ENCODE measurements at places on chromosomes 13 and 19.

DNA sequence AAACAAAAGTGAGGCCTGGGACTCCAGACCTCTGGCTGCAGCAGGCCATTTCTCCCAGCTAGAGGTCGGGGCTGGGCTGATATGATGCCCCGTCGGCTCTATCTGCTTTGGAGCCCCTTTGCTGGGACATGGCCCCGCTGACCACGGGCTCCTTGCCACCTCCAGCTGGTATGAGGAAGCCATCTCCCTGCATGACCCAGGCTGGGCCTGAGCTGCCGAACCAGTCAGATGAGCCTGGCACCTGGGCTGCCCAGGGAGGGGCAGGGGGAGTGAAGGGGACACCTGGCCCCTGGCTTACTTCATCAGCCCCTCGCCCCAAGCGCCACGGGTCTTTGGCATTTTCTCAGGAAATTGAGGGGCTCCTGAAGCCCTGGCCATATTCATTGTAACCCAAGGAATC is 7.8 kb downstream of the ZSWIM4 start:
- DNase-seq: no peak

DNA sequence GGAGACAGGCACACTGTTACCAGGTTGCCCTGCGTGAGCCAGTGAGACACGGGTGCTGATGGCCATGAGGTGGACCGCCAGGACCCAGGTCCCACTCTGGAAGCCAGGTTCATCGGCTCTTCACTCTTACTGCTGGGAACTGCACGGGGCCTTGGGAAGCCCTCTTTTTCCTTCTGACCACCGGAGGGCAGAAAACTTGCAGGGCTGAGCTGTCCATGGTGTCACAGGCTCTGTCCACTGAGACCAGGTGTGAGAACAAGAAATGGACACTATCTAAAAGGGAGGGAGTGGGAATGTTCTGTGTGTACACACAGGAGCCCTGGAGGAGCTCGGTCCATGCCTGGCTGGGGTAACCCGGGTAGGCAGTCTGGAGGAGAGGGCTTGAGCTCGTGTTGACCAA is 93.4 kb downstream of the UQCRFS1 start:
- DNase-seq: no peak

DNA sequence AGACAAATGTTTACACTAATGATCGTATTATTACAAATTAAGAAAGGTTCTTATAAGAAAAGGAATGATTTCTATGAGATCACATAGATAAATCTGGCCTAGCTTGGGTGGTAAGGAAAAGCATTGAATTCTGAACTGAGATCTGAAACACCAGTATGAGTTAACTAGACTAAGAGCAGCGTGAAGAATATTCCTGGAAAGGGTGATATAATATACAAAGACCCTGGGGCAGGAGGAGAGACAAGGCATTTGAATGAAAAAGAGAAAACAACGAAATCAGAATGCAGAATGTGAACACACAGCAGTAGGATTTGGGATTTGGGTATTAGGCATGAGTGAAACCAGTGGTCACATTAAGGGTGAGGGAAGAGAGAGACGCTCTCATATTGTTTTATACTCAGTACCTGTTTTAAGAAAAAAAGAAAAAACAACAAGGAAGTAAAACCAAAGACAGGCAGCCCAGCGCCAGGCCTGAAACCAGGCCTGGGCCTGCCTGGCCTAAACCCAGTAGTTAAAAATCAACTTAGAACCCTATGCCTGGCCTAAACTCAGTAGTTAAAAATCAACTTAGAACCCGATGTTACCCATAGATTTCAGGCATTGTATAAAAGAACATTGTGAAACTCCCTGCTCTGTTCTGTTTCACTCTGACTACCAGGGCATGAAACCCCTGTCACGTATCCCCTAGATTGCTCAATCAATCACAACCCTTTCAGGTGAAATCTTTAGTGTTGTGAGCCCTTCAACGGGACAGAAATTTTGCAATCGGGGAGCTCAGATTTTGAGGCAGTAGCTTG is 287.1 kb downstream of the ITGBL1 start:
- no peak for DNase-seq

DNA sequence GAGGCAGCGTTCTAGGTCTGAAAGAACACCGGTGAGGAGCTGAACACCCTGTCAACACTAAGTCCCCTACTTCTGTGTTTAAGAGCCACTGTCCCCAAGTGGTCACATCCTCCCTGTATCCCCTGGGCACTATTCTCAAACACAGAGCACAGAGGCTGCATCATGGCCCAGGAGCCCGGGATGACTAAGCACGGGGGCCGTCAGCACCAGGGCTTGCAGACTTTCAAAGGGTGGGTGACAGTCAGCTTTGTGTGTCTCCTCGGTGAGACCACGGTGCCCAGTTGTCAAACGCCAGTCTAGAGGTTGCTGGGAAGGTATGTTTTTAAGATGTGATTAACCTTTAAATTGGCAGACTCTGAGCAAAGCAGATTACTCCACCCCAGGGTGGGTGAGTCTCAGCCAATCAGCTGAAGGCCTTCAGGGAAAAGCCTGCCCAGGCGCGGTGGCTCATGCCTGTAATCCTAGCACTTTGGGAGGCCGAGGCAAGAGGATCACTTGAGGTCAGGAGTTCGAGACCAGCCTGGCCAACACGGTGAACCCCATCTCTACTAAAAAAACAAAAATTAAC is 8.0 kb downstream of the MAP2K2 start:
- DNase-seq: no peak

- DNase-seq: peak; percentile 91
These were observed 173.1 kb downstream of the ABCC4 start for GRCh38 chr13:95128045-95128643.

DNA sequence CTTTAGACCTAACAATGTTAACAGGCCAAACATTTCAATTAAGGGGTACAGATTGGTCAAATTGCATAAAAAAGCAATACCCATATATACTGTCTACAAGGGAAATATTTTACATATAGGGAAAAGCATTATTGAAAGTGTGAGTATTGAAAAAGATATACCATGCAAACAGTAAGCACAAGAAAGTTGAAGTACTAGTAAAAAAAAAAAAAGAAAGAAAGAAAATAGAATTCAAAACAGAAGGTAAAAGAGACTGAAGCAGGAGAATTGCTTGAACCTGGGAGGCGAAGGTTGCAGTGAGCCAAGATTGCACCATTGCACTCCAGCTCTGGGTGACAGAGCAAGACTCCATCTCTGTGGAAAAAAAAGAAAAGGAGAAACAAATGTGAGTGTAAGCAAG is 5.3 kb upstream of the TEX101 start:
- no peak for DNase-seq

DNA sequence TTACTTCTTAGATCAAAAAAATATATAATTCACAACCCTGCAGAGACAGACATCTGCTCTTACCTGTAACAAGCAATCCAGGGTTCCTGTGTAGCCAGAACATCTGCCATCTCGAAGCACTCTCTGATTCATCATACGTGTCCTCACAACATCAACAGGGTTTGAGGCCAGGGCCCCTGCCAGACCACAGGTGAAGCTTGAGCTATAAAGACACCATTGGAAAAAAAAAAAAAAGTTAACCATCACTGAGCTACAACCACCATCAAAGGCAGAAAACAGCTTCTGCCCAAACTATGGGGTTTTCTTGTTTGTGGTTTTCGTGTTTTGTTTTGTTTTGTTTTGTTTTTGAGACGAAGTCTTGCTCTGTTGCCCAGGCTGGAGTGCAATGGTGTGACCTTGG is 19.3 kb downstream of the SLC25A30 start:
- no peak for DNase-seq

DNA sequence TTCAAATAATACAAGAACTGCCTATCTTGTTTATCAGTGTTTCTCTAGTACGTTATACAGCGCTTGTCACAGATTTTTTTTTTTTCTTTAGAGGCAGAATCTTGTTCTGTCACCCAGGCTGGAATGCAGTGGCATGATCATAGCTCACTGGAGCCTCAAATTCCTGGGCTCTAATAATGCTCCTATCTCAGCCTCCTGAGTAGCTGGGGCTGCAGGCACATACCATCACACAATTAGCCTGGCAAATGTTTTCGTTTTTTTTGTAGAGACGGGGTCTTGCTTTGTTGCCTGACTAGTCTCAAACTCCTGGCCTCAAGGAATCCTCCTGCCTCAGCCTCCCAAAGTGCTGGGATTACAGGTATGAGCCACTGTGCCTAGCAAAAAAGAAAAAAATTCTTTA is 66.0 kb upstream of the FREM2 start:
- DNase-seq: no peak

- DNase-seq: no peak
These were observed 12.5 kb downstream of the DOCK9 start for GRCh38 chr13:98965325-98965724.

DNA sequence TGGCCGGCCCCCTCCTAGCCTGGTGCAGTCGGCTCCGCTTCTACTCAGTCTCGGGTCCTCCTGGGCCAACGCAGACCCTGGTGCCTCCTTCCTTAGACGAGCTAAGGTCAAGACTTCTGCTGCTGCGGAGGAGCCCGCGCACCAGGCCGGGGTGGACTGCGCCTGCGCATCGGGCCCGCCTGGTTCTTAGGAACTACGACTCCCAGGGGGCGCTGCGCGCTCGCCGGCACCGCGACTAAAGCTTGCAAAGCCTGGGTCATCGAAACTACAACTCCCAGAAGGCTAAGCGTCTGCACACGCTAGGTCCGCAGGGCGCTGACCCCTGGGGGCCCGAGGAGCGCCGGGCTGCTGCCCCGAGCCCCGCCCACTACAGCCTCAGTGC is at the start of gene ZNF835:
TSS of gene ZNF835 (minus strand) at position 145 of the 382 bp plus-strand sequence. CDS start 6,559 bp downstream, outside the sequence.
- DNase-seq: no peak

- no peak for DNase-seq
These were observed 18.8 kb upstream of the TNFRSF19 start for GRCh38 chr13:23551213-23552008.

DNA sequence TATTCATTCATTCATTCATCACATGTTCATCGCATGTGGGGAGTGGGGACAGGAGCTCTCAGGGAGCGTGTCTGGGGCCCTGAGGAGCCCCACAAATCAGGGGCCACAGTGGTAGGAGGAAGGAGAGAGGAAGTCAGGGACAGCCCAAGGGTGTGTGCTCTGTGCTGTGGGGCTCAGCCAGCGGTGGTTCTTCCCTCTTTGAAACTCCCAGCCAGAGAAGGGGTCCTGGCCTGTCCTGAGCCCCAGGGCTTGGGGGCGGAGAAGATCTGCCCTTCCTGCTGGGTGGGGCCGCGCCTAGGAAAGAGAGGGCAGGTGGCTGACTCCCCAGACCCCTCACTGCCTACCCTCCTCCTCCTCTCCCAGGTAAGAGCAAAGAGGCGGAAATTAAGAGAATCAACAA is 14.6 kb downstream of the AP2A1 start:
- no peak for DNase-seq

- no peak for DNase-seq
These were observed 1.8 kb downstream of the TMEM143 start for GRCh38 chr19:48361912-48362311.

DNA sequence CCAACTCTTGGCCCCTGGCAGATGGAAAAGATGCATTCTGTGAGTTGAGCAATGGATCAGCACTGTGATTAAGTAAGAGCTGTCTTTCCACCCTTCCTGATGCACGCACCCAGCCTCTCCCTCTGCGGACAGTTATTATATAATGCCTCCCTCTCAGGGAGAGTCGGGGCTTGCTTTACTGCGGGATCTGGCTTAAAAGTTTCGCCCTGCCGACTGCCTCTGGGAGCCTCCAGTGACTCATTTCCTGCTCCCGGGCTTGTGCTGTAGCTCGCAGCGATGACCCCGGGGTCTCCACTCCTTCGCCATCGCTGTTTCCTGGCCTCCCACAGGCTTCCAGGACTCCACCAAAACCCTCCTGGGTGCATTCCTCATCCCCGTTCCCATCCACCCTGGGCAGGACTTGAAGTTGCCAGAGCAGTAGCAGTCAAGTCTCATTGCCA is 107.4 kb upstream of the SLC7A1 start:
- no peak for DNase-seq

DNA sequence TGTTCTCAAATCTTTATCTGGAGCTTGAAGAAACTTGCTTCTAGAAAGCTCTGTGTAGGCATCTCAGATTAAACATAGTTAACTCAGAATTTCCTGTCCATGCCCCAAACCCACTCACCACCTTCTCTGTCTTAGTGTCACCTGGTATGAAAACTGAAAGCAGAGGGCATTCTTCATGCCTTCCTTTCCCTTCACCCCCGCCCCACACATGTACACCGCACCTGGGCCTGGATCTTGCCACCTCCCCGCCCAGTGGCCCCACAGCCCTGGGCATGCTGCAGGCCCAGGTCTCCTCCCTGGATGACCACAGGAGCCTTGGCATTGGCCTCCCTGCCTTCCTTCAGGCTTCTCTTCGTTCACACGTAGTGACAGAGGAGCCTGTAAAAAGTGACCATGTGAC is 15.8 kb downstream of the CFAP97D2 start:
- DNase-seq: no peak

GRCh38 chr13:32905864-32906180 is 110.4 kb upstream of the KL start:
- peak; percentile 30 for DNase-seq

GRCh38 chr19:41696402-41697197 is 8.5 kb upstream of the CEACAM7 start:
- no peak for DNase-seq

- no peak for DNase-seq
These were observed 19.3 kb downstream of the GNA15 start for GRCh38 chr19:3154957-3155736.

DNA sequence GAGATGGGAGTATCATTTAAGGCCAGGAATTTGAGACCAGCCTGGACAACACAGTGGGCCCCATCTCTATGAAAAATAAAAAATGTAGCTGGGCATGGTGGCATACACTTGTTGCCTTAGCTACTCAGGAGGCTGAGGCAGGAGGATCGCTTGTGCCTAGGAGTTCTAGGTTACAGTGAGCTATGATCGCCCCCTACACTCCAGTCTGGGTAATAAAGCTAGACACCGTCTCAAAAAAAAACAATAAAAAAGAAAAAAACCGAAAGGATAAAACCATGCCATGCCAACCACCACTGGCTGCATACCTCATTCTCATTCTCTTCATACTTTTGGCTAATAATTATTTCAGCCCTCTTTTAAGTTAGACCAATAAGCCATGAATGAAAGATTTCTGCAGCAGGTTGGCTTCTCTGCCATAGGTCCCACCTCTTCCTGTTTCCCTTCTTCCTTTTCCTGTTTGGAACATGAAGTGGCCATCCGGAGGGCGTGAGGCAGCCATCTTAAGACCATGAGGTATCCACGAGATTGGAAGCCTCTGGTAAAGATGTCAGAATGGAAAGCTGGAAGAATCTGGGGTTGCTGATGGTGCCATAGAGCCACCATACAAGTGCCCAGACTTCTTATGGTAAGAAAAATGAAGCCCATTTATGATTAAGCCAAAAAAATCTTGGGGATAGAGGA is 171.3 kb downstream of the CACNA1A start:
- no peak for DNase-seq

GRCh38 chr13:102680133-102680717 is 14.6 kb downstream of the METTL21C start:
- DNase-seq: no peak
